ENCODE measurements at places on chromosomes 4 and X.

GRCh38 chrX:146241902-146242301 lies 424.3 kb downstream of the SLITRK2 start:
- no peak for DNase-seq

GRCh38 chr4:105059337-105059736 lies 87.3 kb upstream of the TET2 start:
- DNase-seq, result no peak

DNA sequence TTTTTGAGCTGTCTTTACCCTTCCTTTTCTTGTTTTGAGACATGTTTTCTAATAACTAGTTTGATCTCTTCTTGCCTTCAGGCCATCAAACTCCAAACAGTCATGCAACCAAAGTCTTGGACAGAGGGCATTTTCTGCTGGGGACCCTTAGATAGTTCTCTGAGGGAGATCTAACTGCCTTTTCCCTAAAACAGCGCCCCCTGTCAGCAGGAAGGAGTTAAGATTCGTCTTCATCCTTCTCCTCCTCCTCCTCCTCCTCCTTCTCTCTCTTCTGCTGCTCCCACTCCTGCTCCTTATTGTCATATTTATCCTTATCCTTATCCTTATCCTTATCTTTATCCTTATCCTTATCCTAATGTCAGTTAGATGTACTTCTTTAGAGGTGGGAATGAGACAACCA lies 417.2 kb downstream of the TRAM1L1 start:
- DNase-seq, result no peak

DNA sequence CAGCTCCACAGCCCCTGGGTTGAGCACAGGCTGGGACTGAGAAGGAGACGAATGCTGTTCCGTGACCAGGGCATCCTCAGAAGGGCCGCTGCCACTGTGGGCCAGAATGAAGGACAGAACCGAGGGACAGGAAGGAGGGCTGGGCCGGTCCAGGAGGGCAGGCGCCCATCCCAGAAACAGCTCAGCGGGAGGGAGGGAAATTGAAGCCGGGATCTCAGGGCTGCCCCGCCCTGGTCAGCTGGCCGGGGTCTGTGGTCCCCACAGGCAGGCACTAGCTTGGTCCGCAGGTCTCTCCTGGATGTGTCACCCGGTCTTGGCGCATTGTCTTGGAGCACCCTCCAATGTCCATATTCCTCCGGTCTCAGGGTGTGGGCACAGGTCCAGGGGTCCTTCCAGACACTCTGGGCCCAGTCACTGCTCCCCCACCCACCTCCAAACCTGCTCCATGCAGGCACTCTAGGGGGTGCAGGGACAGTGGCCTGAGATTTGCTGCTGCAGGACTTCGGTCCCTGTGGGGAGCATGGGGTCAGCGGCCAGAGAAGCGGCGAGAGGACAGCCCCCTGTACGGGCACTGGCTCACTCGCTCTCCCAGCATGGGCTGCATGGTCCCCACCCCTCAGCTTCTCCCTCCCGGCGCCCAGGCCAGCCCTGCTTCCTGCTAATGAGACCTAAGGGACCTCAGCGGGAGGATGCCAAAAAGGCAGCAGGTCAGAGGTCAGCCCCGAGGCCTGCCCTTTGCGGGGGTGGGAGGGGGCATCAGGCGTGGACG lies 23.9 kb upstream of the MXD4 start:
- DNase-seq, result no peak

DNA sequence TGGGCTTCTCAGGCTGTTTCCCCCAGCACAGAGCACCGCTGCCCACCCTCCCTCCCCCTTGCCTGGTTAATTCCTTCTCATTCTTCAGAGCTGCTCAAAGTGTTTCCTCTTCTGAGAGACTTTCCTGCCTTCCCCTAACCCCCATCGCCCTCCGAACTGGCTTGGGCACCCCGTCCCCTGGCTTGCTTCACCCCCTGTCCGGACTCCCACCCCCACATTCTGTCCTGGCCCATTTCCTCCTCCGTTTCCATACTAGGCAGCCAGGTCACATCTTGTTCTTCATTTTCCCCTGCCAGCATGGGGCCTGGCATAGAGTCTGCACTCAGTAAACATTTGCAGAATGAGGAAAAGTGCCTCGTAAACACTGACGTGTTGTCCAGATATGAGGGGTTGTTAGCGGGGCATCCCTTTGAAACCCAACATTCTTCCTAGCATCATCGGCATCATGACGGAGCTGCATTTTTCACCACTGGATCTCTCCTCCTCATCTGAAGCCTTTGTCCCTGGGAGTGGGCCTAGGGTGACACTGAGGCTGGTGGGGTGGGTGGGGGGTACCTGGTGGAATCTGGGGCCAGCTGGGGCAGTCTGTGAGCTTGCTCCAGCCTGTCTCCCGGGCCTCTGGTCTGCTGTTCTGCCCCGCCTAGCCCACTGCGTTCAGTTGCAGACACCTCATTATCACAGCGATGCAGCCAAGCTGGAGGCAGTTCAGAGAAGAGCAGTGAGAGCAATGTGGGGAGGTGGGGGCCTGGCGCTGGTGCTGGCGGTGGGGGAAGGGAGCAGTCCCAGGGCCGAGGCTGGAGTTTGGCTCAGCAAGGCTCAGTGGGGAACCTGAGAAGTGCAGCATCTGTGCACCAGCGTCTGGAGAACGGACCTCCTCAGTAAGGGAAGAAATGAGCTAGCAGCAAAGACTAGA lies 149.4 kb upstream of the PJA1 start:
- no peak for DNase-seq

DNA sequence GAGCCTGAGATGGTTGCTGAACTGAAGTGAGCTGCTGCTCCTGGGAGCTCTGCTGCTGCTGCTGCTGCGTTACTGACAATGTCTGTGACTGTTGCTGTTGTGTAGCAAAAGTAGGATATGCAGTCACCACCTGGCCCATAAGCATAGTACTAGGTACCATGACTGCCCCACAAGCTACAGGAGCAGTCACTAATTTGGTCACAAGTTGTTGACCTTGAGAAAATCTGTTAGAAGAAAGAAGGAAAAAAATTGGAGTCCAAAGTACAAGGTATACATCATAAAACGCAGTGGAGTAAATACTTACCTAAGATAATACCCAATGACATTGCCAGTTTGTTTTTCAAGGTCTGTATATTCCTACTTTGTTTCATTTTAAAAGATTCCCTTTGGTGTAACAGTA lies 42.6 kb downstream of the TMEM165 start:
- no peak for DNase-seq

DNA sequence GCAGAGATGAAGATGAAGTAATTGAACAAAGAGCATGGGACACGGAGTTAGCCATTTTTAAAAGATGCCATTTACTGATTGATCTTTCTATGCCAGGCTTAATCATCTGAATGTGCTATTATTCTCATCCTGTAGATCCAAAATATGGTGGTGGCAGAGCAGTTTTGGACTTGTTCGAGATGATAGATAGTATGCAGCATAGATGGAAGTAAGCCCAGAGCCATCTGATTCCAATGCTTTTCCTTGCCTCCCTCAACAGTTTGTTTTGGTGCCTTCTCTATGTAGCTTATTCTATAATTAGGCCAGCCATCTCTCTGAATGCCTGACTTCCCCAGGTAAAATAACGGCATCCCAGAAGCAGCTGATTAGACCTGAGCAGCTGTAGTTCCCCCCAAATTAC lies 152.6 kb upstream of the CLNK start:
- DNase-seq, result no peak

DNA sequence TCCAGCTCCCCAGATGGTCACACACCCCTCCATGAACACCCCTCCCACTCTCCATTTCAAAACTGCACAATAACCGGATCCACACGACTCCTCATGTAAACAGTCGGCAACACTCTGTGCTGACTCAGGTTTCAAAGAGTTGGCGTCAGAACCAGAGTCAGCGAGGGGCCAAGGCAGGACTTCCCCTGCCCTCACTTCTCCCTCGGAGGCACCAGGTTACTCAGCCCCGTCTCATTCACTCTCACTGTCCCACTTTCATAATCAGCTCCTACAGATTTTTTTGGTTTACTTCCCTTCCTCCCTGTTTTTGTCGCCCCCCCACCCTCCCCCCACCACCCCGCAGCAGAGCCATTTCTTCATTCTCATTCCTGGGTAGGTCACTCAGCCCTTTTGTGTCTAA lies 2.7 kb upstream of the TIMP1 start:
- no peak for DNase-seq

DNA sequence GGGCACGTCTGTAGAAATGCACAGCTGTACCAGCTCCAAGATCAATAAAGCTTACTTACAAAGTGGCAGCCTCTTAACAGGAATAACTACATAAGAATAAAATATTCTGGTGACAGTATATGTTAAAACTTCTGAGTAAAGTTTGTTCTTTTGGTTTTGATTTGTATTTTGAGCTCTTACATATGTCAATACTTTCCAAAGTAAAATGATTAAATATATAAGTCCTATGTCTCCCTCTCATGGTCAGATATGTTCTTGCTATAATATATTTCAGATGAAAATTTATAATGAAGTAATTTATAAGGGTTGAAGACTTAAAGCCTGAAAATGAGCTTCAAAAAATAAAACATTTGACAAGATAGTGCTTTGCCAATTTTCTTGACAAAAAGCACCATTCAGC lies 254.4 kb downstream of the NPFFR2 start:
- no peak for DNase-seq

- no peak for DNase-seq
Observed at GRCh38 chr4:169094656-169095231, 84.7 kb upstream of the CBR4 start.

DNA sequence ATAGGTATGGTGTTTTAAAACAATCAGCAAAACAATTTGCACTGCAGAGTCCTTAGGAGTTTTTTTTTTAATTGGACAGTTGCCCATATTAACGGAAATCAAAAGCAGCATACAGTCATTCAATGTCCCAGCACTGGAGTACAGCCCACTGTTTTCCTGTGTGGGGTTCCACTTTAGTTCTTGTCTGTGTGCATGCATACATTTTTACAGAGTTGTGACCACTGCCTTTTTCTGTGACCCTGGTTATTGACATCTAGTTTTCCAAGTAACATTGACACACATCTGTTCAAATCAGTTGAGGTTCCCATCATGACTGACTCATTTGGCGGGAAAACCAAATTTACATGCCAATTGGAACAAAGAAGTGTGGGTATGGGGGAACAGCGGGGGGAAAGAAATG lies 83.3 kb downstream of the HPRT1 start:
- DNase-seq, result no peak

DNA sequence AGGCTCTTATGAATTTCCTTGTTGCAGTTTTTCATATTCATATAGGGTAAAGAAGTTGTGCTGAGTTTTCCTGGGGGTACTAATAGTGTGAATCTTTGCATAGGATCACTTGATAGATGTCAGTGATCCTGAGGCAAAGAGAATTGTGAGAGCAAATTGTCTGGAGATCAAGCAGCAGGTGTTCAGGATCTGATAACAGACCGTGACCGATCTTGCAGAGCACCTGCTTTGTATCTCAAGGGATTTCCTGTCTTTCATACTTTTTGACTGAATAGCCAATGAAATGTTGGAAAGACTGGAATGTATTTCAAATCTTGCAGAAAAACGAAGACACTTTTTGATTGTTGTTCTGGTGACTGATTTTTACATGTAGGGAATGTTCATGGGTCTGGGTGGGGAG lies 914.5 kb downstream of the STIM2 start:
- no peak for DNase-seq

DNA sequence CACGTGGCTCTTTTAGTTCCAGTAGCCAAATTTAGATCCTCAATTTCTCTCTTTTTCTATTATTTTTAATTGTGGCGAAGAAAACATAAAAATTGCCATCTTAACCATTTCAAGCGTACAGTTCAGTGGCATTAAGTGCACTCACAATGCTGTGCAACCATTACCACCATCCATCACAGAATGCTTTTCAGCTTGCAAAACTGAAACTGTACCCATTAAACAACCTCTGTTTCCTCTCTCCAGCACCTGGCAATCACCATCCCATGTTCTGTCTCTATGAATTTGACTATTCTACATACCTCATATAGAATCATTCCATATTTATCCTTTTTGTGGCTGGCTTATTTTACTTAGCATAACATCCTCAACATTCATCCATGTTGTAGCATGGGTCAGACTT lies 74.9 kb downstream of the METTL14 start:
- DNase-seq, result no peak

- DNase-seq, result no peak
Observed at GRCh38 chr4:145884775-145885174, 53.8 kb downstream of the ZNF827 start.

DNA sequence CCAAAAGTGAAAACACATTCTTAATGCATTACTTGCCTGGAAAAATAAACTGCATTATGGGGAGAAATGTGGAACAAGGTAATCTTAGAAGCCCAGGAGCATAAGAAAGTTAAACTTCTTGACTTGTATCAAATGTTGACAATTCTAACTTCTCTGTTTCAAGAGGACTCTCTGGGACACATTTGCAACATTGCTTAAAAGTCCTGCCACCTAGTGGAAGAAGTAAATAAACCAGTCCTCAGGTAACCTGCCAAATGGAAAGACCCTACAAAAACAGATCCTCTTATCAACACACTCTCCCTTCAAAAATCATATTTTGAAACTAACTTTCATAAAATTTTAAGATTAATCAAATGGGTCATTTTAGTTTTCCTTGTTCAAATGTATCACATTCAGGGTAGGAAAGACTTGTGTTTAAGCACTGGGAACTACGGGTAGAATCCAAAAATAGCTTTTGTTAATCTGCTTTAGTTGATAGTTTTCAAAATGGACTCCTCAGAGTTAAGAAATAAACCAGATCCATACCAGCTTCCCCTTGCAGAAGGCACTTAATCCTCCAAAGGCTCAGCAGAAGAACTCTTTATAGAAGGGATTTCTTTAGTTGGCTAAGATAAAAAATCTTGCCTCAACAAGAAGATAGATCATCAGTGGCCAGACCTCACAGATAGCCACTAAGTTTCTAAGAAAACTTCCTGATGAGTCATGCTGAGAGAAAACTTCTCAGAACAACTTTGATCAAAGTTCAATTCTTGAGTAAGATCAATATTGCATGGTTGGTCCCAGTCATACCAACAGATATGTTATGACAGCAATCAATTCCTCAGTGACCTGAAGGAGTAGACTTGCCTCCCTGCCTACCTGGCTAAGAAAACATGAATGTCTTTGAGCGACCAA lies 141.7 kb downstream of the HHIP start:
- no peak for DNase-seq

- no peak for DNase-seq
Observed at GRCh38 chrX:11287505-11287904, 5.7 kb upstream of the AMELX start.

- DNase-seq, result no peak
Observed at GRCh38 chr4:55409468-55410171, 13.9 kb downstream of the TMEM165 start.
